ENCODE measurements at places on chromosomes 2 and 18.

DNA sequence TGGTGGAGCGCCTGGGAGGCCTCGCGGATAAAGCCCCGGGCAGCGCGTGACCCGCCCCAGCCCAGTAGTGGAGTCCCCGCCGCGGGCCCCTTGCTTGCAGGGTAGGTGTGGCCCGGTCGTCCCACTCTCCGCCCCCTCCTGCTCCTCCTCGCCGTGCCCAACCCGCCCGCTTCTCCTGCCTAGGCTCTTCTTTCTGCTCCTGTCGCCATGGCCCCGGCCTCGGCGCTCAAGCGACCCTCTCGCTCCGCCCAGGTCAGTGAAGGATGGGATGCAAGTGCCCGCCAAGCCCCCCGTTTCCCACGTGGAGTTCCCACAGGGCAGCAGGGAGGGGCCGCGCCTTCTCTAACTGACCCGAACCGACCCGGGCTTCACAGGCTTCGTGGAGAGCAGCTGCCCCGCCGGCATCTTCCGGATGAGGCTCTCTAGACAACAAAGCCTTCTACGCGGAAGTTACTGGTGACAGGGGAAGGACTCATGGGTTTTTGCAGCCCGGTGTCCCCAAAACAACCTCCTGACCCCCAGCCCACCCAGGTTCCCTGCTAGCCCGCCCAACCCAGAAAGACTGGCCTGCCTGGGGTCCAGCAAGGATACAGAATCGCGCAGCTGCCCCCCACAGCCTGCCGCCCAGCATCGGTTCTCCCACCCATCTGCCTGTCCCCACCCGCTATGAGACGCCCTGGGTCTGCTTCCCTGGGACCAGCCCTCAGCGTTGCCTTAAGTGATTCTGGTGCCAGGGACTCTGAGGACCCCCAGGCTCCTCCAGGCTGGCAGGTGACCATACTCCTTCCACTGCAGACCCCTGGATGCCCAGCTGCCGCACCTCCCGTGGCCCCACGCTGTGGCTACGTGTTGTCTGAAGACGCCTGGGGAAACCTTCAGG lies 32.8 kb downstream of the TTC32 start:
- DNase-seq = peak; percentile 69

DNA sequence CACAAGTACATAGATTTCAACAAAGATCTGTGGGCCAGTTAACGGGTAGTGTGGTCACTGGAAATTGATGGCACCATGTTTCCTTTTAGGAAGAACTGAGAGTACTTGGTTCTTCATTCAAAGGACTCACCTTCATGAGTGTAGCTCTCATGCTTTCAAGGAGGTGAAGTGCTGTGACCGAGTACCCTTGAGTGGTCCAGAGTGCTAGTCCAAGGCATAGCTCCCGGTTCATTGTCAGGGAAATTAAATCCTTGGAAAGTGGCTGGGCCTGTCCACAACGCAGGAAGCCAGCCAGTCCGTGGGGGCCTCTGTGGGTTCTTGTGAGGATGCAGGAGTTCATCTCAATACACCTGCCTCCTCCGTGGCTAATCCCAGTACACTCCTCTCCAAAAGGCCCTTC lies 295.1 kb downstream of the GALR1 start:
- no peak for DNase-seq

GRCh38 chr2:208531361-208531760 lies 124.8 kb downstream of the PTH2R start:
- no peak for DNase-seq

- DNase-seq = no peak
These were observed 11.5 kb upstream of the SNED1 start for GRCh38 chr2:240986787-240987411.

- DNase-seq = no peak
These were observed 17.1 kb downstream of the THAP4 start for GRCh38 chr2:241619597-241620418.

- DNase-seq = no peak
These were observed 24.9 kb upstream of the C1GALT1C1L start for GRCh38 chr2:43701111-43701510.

GRCh38 chr2:111975053-111975552 lies 76.7 kb downstream of the MERTK start:
- no peak for DNase-seq

- no peak for DNase-seq
These were observed 22.7 kb downstream of the HK2 start for GRCh38 chr2:74856599-74856998.

DNA sequence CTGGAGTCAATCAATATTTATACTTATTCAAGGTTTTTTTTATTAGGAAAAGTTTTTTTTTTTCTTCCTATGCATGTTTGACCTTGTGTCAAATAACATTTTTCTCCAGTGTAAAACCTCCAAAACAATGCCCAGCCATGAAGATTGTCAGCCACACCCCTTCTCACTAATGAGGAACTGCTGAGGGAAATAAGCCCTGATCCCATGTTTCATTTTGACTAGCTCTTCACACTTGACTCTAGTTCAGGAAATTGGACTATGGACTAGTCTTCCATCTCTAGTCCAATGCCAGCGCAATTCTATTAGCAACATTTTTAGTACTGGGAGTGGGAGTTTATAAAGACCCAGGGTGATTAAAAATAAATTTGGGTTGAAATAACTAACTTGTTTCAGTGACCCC lies 275.6 kb upstream of the CXCR4 start:
- DNase-seq = no peak

DNA sequence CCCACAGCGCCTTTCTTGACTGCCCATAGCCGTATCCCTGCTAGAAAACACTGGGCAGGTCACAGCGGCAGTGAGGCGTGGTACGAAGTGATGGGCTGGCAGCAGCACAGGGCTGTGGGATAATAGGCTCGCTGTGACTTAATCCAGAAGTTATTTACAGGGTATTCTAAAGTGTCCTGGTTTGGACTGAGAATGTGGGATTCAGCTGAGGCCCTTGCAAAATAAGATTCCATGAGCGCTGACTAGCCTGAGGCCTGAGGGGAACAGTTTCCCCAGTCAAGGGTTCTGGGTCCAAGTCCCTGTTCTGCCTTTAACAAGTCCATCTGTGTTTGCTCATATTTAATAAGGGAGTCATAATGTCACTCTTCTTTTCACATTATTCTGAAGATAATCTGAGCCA lies 34.6 kb downstream of the SETBP1 start:
- DNase-seq = no peak

DNA sequence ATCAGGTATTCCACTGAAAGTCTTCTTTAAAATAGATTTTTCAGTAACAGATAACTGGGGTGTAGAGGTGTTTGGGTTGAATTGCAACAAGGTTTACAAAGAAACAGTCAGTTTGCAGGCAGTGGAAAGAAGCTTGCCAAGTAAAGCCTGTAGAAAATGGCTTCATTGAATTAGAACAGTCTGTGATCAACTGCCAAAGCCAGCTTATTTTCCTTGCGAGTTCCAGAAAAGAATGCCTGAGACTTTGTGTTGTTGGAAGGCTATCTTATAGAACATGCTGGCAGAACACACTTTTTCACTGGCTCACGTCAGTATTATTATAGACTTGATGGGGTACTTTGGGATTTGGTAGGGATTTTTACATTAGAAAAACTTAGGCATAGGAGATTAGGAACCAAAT lies 601.0 kb downstream of the XIRP2 start:
- DNase-seq = no peak

DNA sequence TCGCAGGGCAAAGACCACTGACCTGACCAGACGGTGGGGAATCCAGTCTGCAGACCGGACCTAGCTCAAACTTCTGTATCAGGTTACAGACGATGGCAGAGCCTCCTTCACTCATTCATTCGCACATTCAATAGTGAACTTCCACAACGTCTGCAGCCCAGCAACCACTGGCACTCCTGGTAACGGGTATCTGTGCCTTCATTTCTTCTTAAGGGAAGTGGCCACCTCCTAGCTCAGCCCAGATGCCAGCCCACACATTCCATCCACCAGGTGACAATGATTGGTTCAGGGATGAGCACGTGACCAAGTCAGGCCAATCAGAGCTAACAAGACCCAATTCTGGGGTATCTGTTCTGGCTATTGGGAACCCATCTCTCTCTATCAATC lies 15.9 kb upstream of the ARMC9 start:
- no peak for DNase-seq

DNA sequence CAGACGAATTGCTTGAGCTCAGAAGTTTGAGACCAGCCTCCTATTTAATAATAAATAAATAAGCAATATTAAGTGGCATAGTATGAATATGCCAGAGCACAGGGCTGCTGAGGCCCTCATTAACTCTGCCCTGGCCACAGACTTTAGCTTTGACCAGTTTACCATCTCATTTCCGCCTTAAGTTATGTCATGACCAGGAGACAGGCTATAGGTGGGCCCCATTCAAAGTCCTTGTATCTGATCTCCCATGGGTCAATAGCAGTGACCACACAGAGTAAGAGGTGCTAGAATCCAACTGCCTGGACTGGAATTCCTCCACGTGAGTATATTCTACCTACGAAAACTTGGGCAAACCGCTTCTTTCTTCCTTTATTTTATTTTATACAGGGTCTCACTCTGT lies 13.4 kb upstream of the ASXL2 start:
- DNase-seq = no peak

- no peak for DNase-seq
These were observed 49.6 kb downstream of the TRAPPC12 start for GRCh38 chr2:3429066-3429610.

DNA sequence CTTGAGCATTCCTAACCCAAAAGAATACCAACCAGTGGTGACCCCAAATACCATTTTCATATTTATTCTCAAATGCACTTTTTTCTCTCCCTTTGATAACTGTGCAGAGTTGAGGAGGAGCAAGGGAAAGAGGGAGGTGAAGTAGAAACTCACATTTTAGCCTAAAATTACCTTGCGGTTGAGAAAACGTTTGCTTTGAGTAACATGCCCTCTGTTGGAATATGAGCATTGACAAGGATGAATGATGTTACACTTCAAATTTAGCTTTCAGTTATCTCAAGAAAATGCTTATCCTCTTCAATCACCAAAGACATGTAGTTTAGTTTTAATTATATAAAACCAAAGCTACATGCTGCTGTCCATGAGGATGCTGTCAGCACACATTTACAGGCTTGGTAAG lies 2.4 kb downstream of the GRP start:
- DNase-seq = no peak

DNA sequence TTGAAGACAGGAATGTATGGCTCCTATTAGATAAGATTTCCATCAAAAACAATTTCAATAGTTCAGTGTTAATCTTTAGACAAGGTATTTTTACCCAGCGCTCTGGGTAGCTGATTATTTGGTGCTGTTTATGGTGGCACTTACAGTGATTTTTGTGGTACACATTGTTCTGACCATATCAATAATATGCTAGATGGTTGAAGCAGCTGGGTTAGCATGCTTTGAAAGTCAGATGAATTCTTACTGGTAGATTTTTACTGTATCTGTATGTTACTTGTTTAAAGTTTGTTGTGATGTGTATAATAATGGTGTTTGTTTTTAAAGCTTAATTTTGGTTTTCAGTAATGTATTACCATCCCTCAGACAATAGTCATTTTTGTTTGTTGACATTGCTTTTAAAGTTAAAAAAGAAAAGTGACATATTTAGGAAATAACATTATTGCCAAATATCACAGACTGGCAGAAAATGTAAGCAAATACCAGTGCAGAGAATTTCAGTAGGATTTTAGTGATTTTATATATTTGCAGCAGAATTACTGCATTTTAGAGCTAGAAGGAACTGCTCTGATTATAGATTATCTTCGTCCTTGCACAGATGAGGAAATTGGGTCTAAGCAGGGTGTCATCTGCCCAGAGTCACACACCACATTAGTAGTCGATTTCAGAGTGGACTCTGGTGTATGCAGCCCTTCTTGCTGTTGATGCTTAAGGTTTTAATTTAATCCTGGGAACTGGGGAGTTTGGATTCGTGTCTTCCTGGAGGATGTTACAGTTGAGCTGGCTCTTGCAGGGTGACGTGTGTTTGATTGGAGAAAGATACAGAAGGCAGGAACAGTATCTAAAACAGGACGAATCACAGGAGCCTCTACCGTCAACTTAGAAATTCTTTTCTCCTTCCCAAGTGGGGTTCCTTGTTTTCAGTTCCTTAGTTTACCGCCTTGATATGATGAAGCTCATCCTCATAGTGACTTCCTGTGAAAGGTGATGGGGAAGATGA lies 6.6 kb downstream of the SOCS6 start:
- no peak for DNase-seq

DNA sequence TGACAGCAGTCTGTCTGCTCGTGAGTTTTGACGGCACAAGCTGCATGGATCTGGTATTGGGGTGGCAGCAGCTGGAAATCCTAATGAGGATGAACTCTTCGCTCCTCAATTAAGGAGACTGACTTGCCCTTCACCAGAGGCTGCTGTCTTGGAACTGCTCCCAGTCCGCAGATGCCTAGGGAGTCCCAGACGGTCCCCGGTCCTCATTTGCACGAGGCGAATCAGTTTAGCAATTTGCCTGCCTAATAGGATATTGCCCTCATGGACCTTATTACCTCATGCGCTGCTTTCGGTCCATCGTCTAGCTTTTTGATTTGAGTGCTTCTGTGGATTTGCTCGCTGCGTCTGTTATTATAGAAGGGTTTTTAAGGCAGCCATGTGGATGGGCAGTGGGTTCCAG lies 40.6 kb downstream of the ASAP2 start:
- no peak for DNase-seq

DNA sequence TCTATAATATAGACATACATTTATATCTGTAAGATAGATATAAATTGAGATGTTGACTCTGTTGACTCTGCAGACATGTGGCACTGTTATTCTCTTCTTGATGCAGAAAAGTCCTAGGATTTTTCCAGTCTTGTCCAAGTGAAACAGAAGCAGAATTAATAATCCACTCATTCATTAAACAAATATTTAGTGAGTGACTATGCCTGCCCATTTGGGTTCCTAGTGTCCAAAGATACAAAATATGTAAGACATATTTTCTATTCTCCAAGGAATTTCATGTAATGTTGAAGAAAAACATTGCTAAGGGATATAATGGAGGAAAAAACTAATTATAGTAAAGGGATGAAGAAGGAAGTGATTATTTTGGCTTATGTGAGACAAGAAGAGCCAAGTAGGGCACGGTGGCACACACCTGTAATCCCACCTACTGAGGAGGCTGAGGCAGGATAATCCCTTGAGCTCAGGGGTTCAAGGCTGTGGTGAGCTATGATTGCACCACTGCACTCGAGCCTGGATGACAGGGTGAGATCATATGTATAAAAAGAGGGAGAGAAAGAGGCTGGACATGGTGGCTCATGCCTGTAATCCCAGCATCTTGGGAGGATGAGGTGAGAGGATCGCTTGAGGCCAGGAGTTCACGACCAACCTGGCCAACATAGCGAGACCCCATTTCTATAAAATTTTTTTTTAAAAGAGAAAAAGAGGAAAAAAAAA lies 19.9 kb upstream of the PLEKHH2 start:
- no peak for DNase-seq

DNA sequence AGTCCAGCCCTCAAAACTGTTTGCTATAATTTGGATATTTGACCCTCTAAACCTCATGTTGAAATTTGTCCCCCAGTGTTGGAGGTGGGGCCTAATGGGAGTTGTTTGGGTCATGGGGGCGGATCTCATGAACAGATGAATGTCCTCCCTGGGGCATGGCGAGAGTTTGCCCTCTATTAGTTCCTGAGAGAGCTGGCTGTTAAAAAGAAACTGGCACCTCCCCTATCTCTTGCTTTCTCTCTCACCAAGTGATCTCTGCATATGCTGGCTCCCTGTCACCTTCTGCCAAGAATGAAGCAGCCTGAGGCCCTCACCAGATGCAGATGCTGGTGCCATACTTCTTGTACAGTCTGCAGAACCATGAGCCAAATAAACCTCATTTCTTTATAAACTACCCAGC lies 12.0 kb downstream of the LNPK start:
- no peak for DNase-seq

GRCh38 chr18:9135081-9135911 lies 1.3 kb upstream of the ANKRD12 start:
- DNase-seq = no peak

Data from stimulated activated CD4-positive, alpha-beta T cell treated with anti-CD3 and anti-CD28 coated beads, Interleukin-4, amount 100 ng/mL, for 1 hour (primary cell).